Stimulated activated CD4-positive, alpha-beta T cell treated with anti-CD3 and anti-CD28 coated beads, Interleukin-12 subunit alpha, Interleukin-12 subunit beta, amount 100 ng/mL, for 24 hours (primary cell): ENCODE measurements at places on chromosomes 16 and 17.

- no peak for DNase-seq
Measured at GRCh38 chr17:53668854-53669253, 153.9 kb upstream of the KIF2B start.

DNA sequence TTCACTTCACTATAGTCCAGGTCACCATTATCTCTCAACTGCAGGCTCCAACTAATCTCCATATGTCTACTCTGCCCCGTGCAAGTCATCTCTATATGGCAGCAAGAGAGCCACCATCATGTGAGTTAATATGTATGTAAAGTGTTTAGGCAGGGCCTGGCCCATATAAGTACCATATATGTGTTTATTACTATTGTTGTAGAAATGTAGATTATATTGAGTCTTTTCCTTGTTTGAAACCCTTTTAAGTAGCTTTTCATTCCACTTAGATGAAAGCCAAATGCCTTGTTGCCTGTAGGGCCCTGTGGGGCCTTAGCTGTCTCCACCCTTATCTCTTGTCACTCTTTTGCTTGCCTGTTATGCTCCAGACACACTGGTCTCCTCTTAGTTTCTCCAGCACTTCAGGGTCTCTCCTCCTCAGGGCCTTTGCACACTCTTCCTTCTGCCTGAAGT lies 164.0 kb downstream of the PHKB start:
- no peak for DNase-seq

DNA sequence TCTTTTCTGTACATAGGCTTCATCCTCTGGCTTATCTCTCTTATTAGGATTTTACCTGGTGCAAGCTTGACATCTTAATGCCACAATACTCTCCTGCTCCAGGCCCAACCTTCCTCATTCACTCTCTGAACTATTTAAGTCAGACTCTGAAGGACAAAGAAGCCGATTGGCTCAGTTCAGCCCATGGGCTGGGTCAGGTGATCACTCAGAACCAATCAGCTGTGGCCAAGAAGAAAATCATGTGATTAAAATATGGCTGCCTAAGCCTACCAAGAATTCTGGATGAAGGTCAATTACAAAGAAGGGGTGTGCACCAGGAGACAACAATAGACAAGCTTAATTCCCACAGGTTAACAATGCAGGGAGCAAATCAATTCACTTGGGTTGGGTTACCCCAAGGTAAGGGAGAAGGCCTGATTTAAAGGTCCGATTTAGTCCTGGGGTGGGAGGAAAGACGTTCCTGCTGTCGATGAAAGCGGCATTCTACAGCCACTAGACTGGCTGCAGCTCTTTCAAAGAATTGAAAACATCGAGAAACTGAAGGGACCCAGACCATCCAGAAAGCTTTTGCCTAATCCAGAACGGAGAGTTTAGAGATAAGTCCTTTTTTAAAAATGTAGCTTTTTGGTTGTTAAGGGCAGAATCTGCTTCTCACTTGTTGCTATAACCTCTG lies 42.9 kb upstream of the NFAT5 start:
- no peak for DNase-seq

GRCh38 chr16:69618307-69618706 lies 52.5 kb downstream of the NFAT5 start:
- no peak for DNase-seq

DNA sequence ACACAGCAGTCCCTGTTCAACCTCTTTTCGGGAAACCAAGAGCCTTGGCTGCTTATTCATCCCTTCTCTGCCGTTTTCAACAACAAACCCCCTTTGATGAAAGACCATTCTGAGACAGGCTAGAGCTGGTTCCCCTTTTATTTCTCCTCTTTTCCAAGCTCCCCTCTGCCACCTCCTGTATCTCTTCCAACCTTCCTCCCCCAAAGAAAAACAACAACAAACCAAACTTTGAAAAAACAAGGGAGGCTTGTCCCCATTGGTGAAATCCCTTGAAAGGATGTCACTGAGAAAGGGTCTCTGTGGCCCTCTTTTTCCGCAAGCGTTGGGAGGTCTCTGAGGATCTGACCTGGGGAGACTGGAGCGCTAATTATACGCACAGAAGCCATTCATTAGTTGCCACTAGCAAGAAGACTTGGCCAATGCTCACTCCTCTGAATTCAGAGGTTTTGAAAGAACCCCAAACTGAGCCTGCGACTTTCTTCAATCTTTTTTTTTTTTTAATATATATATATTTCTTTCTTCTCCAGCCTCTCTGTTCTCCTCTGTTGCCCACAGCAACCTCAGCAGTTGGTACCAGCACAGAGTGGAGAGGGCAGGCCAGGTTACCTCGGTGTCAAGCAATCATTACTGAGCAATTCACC lies 101.4 kb downstream of the PITPNC1 start:
- no peak for DNase-seq

- no peak for DNase-seq
Measured at GRCh38 chr17:42920106-42920900, 19.7 kb downstream of the G6PC1 start.

DNA sequence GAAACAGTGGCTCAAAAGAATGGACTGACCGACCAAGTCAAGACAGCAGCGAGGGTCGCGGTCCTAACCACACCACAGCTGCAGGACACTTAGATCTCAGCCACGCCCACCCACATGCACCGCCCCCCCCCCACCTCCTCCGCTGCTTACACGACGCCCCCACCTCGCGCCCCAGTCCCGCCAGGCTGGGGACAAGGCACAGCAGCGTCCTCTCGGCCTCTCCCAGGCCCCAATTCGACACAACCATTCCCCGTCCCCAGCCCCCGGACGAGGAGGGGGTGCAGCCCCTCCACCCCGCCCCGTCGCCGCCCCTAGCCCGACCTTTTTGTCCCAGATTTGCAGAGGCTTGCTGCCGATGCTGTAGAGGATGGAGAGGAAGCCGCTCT lies 477 bp downstream of the CFAP20 start:
- no peak for DNase-seq

GRCh38 chr16:7315813-7316212 lies 16.8 kb upstream of the RBFOX1 start:
- no peak for DNase-seq

- peak; percentile 38 for DNase-seq
Measured at GRCh38 chr16:48609652-48610029, 339 bp downstream of the N4BP1 start.

- peak; percentile 42 for DNase-seq
Measured at GRCh38 chr17:16415031-16415924, at the start of gene TRPV2. TSS of gene TRPV2 (plus strand) at chr17:16415571. CDS start at chr17:16417669, 2,098 bp downstream.
